ENCODE measurements at places on chromosomes 13 and 19.

GRCh38 chr13:41075034-41075433 lies 13.7 kb downstream of the WBP4 start:
- DNase-seq, result no peak

GRCh38 chr13:73677048-73677601 lies 457.1 kb downstream of the KLF12 start:
- DNase-seq, result peak; percentile 6

- no peak for DNase-seq
Observed at GRCh38 chr19:51765086-51765485, 4.1 kb downstream of the FPR2 start.

DNA sequence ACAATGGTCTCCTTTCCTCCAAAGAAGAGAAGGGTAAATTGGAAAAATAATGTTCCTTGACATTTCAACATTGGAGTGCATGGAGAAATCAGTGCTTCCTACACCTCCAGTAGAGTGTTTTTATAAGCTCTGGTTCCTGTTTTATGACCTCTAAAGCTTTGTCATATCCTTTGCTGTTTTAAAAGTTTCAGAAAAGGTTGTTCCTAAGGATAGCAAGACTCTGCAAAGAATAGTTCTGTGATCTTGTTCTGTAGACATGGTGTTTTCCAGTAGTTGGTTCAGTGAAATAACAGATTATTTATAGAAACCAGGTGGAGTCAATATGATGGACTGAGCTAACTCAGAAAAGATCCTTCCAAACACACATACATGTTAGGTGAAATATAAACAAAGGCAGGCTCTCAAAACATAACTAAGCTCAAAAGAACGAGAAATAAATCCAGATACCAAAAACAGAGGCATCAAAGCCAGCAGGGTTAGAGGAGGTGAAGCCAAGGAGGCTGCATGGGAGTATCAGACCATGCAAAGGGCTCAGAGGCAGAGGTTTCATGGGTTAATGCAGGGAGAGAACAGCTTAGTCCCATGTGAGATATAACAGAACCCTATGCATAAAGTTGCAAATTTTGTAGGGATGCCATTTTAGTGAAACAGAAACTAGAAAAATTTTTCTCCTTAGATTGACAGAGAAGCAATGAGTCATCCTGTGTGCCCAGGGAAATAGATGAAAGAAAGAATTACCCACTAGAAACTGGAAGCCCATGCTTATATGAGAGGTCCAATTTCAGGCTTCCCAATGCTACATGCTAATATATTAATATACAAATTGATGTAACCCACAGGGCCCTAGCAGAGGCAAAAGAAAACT lies 44.3 kb downstream of the SHISA2 start:
- DNase-seq, result no peak

DNA sequence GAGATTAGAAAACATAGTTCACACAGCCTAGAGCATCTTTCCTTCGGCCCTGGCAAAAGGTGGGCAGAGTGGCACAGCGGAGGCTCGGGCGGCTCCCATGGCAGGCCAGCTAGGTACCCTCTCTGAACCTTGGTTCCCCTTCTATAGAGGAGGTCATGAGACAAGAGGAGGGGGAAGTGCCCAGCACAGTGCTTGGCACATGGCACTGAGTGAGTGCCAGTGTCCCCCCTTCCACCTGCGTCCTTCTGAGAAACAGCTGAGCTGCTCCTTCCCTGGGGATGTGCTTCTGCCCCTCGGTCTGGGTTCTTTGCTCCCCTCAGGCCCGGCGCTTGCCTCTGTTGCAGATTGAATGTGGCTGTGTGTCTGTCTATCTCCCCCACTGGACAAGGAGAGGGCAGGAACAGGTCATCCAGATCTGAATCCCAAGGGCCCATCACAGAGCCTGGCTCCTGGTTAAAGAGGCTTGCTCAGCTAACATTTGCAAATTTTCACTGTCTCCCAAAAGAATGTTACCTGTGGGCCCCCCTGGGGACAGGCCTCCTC lies 165.6 kb downstream of the USP12 start:
- no peak for DNase-seq

DNA sequence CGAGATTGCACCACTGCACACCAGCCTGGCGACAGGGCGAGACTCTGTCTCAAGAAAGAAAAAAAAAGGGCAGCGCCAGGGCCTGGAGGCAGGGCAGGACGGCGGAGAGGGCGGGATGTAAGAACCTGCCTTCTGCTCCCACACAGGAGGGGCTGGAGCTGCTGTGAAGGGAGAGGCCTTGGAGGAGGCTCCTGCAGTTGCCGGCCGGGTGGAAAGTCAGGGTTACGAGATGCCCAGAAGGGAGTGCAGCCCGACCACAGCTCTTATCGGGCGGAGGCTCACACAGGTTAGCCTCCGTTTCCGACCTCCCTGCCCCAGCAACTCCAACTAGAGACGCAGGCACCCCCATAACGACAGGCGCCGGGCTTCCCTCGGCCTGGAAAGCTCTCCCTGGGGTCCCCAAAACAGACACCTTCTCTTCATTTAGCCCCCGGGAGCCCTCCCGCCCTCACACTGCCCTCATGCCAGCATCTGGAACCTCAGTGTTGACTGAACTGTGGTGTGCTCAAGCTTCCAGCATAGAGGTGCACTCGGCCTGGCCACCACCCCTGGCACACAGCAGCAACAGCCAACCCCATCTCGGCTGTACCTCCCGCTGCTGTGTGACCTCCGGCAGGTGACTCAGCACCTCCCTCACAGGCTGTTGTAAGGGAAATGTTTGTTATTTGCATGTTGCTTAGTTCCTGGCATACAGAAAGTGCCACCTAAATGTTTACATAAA lies 1.4 kb downstream of the PLPP2 start:
- DNase-seq, result no peak

DNA sequence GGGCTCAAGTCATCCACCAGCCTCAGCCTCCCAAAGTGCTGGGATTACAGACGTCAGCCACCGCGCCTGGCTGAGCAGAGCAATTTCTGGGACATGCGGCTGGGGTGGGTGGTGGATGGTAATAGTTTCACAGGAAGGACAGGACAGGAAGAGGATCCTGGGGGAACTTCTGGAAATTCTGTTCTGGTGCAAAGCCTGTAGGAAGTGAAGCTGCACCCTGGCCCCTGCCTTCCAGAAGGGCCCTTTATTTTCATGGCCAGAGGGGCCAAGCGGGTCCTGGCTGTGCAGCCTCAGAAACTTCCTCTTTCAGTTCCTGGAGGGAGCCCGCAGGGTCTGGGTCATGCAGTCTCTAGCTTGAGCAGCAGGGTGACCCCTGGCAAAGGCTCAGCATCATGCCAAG lies 15.7 kb downstream of the FEM1A start:
- DNase-seq, result no peak

GRCh38 chr13:36794706-36795105 lies 24.3 kb upstream of the RFXAP start:
- DNase-seq, result no peak

- no peak for DNase-seq
Observed at GRCh38 chr19:20294181-20294580, 127.2 kb downstream of the ZNF486 start.

DNA sequence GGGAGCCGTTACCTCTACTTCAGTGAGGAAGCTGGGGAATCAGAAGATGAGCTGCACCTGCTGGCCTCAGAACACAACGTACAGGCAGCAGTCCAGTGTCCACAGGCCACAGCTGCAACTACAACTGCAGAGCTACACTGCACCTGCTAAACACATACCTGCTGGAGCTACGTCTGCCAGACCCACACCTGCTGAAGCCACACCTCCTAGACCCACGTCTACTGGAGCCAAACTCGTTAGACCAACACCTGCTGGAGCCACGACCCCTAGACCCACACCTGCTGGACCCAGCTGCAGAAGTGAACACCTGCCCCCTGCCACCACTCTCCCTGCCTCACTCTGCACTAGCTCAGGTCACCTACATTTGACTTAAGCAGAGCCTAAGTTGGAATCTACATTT lies 169.9 kb downstream of the USP12 start:
- DNase-seq, result no peak

DNA sequence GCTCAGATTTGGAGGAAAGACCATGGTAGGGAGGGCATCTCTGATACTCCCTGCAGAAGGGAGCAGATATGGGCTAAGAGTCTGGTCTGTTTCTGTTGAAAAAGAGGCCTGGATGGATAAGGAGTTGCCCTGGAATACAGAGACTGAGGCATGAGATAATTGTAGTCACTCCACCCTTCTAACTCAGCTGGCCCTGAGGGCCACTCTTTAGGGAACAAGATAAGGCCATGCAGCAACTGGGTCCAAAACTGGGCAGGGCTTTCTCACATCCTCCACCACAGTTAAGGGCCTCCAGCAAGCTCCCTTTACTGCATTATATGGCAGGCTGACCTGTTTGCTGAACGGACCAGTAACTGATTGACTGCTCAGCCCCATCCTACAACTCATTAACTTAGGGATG lies 1.3 kb downstream of the ZNF749 start:
- no peak for DNase-seq

DNA sequence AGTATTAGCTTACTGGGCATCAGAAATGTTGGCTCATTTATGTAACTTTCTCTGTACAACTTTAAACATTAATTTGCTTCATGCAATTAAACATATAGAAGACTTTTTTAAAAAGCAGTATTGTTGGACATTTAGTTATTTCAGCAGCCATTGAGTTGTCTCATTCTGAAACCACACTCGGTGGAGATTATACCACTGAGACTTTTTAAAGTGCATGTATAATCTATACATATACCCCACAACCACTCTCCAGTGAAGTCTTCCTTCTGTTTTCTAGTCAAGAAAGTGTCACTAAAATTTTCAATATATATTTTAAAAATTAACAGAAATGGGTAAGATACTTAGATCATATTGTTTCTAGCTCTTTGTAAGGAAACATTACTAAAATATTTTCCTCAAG lies 15.5 kb downstream of the SETDB2 start:
- no peak for DNase-seq

DNA sequence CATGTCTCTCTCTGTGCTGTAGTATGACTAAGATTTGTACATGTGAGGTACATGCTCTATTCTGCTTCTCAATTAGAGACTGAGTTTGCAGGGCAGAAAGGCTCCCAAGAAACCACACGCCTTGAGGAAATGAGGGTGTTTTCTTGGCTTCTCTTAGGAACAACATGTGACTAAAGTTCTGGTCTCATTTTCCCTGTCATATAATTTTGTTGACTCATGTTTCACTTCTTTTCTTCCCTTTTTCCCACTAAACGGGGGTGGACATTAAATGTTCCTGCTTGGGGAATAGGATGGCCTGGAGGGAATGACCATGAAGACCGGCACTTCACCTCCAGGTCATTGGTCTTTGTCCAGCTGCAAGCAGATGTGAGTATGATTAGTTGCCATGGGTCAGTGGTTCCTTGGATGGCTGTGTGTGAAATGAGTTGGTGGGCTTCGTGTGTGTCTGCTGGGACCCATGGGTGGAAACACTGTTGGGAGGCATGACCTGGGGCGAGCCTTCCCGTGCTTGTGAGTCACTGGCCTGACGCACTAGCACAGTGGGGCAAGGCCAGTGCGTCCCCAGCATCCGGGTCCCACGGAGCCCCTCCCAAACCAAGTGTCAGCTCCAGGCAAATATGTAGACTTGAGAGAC lies 56.6 kb downstream of the COL4A1 start:
- DNase-seq, result no peak

GRCh38 chr13:27168086-27168485 lies 3.5 kb downstream of the USP12 start:
- no peak for DNase-seq

DNA sequence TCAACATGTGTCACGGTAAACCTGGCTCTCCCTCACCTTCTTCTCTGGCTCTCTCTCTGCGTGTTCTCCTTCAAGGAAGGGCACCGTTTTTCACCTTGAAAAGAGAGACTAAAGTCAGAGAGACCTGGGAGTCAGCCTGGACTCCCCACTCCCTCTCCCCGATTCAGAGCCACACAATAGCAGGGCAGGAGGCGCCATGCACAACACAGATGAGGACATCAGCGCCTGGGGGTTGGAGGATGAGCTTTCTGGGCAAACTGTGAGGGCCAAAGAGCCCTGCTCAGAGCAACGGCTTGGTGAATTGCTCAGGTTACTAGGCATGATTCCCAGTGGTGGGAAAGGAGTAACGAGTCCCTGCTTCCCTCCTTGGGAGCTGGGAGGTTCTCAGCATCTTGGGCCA lies 32.3 kb downstream of the HSPH1 start:
- no peak for DNase-seq

DNA sequence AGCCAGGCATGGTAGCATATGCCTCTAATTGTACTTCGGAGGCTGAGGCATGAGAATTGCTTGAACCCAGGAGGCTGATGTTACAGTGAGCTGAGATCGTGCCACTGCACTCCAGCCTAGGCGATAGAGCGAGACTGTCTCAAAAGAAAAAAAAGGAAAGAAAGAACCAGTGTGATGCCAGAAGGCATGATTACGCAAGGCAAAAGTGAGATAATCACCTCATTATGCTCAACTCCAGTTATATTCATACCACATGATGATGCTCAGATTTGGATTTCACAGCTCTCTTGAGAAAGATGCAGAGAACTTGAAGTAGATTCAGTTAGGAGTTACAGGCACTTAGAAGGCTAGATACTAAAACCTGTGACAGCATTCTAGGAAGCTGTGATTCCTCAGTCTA lies 21.8 kb downstream of the RCBTB1 start:
- no peak for DNase-seq

- DNase-seq, result no peak
Observed at GRCh38 chr13:103539721-103540381, 473.6 kb upstream of the SLC10A2 start.

- peak; percentile 16 for DNase-seq
Observed at GRCh38 chr19:10505583-10506229, 2.5 kb upstream of the KEAP1 start.

- DNase-seq, result no peak
Observed at GRCh38 chr13:90773681-90774080, 573.8 kb upstream of the MIR17HG start.

- peak; percentile 34 for DNase-seq
Observed at GRCh38 chr13:60000081-60000480, 163.6 kb downstream of the DIAPH3 start.

DNA sequence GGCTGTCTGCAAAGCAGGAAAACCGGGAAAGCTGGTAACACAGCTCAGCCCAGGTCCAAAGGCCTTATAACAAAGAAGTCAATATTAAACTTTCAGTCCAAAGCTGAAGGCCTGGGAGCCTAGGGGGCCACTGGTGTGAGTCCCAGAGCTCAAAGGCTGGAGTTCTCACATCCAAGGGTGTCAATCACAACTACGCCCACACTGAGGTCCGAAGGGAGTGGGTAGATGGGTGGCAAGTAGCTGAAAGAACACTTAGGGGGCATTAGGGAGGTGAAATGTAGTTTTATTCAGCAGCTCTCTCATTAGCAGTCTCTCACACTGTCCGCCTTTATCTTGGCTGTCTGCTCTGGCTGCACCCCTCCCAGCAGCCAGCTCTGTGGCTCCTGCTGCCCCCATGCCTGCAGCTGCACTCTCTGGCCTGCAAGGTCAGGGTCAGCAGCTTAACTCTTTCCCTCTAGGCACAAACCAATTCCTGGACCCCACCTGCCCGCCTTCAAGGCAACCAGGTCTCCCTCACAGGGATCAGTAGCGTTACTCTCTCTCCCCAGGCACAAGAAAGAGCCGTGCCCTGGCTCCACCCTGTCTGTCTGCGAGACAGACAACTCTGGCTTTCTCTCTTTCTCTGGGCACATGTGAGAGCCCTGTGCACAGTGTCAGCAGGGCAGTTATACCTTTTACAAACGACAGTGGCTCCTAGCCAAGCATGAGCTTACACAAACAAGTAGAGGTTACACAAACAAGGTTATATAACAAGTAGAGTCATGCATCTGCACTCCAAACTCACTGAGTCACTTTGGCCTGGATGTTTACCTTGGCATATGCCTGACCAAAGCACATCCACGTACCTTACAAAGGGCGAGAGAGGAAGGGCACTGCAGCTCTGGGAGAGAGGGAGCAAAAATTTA lies 249.4 kb upstream of the PCDH20 start:
- no peak for DNase-seq

Measured in fibroblast of skin of left quadriceps (primary cell).